ENCODE measurements at places on chromosomes 4 and X. TPM values are rescaled to one million over a fixed set of nuclear protein-coding genes. Genes with fewer than 3 reads are reported as not detected.

DNA sequence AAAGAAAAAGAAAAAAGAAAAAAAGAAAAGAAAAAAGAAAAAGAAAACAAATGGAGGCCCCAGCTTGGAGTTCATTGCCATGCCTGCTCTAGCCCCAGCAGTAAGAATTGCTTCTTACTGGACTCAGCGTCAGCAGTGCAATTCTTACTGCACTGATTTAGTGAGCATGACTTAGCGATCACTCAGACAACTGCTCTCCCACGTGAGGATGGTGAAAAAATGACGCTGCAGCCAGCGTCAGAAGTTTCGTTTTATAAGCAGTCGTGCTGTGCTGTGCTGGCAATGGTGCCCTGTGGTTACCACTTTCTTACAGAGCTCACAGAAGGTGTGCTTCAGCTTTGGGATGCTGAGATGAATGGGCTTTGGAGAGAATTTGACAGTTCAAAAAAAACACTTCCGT is 68.3 kb upstream of the DDX3X start:
- DNase-seq: no peak

- DNase-seq: no peak
Observed at GRCh38 chr4:43223820-43224219, 331.3 kb downstream of the GRXCR1 start.

DNA sequence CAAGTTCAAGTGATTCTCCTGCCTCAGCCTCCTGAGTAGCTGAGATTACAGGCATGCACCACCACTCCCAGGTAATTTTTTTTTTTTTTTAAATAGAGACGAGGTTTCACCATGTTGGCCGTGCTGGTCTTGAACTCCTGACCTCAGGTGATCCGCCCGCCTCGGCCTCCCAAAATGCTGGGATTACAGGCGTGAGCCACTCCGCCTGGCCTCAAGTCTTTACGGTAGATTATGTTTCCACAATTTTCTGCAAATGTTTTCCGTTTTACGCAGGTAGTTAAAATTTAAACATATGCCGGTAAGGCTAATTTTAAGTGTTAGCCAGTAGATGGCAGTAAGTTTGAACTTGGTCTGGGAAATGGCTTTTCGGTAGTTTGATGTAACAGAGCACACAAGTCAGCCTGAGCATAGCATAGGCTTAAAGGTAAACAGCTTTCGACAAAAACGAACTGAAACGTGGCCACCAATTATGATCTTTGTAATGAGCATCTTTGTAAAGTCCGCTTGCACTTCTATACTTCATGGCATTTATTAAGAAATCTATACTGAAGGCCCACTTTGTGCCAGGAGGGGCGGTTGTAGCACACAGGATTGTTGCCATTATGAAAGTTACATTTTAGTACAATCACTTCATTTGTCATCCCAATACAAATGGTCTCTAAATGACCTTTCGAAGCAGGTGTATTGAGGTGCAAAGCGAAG is 31.1 kb downstream of the CCKAR start:
- peak; percentile 65 for DNase-seq

- peak; percentile 77 for DNase-seq
Observed at GRCh38 chrX:123590842-123591486, 141.9 kb downstream of the THOC2 start.

GRCh38 chr4:26212528-26212927 is 108.3 kb upstream of the RBPJ start:
- no peak for DNase-seq

DNA sequence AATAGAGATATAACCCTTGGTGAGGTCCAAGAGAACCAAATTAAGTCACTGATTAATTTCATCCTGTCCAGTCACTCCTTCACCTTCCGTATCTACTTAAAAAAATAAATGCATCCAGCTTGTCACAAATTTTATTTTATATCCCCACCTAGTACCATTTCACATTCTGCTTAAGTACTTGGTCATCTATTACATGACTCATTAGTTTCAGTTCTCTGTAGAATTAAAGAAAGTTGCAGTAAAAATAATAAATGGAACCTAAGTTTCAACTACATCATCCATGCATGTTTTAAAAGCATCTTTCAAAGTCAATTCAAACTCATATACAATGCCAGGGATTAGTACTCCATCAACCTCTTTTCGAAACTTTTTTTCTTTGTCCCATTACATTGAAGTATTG is 130.2 kb downstream of the SH2D1A start:
- DNase-seq: no peak

DNA sequence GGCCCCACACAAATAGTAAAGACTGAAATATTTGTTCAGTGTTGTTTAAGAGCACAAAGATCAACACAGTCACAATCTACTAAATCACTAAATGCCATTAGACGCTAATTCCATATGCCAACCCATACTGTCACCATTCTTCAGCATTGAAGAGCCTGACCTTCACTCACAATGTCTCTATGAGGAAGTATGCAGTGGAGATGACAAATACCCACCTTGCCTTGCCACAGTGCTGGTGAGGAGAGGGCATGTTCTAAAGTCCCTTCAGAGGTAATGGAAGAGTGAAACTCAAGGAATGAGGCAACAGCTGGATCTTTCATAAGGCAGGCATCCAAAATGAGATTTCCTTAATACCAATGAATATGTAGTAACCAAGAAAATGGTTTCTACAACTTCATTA is 50.4 kb downstream of the FRMD7 start:
- no peak for DNase-seq

DNA sequence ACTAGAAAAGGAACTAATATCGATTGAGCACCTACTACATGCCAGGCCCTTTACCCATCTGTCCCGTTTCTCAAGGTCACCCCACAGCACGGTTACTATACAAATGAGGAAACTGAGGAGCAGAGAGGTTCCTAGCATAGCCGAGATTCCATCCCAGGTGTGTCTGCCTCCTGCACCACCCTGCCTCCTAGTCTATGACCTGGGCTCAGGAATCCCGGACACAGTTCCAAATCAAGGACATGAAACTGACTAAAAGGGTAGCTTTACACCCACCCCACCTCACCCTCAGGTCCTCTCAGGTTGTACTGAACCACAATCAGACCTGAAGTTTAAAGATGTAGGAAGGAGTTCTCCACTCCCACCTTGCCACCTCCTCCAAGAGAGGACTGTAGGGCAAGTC is 55.6 kb downstream of the APBB2 start:
- no peak for DNase-seq

GRCh38 chr4:3862640-3863420 is 96.6 kb downstream of the ADRA2C start:
- no peak for DNase-seq

GRCh38 chr4:152374606-152375285 is 161.1 kb downstream of the FBXW7 start:
- no peak for DNase-seq

DNA sequence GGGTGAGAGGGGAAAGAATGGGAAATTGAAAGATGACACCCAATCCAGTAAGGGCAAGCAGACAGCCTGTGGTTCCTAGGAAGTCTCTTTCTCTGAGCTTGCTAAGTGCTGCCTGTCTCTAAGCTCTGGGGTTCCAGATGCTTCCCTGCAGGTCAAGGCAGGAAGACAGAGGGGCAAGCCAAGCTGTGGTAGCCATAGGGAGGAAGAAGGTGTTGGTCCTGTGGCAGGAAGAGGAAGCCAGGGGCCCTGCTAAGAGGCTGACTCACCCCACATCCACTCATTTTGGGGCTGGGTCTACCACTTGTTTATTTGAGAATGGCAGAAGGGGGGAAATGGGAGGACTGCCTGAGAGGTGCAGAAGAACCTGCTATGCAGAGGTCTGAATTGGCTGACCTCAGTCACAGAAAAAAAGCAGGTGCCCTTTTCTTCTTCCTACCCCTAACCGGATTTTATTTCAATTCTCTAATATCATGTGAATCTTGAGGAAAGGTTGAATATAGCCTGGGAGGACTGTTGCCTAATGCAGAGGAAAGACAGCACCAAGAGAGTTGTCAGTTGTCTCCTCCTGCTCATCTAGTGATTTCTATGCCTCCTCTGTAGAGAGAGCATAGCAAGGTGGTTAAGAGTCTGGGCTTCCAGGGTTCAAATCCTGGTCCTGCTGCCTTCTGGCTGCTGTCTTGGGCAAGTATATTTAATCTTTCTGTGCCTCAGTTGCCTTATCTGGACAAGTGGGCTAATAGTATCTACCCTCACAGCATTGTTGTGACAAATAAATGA is 27.4 kb downstream of the HOPX start:
- DNase-seq: no peak

DNA sequence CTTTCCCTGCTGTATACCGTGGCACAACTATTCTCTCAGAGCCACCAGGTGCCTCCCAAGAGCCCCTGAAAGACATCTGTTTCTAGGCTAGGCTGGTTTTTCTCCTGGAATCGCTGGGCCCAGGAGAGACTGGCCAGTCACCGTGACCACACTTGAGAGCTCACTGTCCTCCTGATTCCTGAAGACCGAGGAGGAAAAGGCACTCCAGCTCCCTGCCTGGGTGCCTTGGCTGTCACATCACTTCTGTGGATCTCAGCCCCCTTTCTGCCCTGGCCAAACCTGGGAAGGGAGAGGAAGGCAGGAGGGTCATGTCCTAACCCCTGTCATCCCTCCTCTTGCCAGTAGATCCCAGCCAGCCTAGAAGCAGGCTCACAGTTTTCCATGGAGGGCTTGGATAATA is 54.7 kb upstream of the LAS1L start:
- DNase-seq: no peak

DNA sequence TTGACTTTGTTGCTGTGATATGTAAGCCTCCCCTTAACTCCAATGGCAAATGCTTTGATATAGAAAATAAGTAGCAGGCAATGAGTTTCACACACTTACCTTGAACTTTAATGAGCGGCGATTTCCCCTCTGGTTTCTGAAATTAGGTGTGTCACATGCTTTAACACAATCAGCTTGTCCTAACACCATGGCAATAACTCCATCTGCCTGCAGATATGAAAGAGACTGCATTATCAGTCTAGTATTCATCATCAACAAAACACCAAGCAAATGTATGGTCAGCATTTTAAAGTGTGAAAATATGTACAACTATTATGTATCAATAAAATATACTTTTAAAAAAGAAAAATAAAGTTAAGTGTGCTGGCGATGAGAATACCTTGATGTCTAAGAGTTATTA is 128.8 kb upstream of the FAM9B start:
- DNase-seq: no peak

GLOD5 gene
- not detected for total RNA-seq

CHM gene
- 15.6 TPM for total RNA-seq

RASL11B gene
- total RNA-seq: 1.3 TPM

MTMR8 gene
- total RNA-seq: 1.3 TPM

S100P gene
- 928 TPM for total RNA-seq

Measured in bronchial epithelial cell (primary cell).